NCI-H2029 treated with DMSO at 0.1 percent for 48 hours (cell line): ENCODE measurements at places on chromosomes 4 and X.

DNA sequence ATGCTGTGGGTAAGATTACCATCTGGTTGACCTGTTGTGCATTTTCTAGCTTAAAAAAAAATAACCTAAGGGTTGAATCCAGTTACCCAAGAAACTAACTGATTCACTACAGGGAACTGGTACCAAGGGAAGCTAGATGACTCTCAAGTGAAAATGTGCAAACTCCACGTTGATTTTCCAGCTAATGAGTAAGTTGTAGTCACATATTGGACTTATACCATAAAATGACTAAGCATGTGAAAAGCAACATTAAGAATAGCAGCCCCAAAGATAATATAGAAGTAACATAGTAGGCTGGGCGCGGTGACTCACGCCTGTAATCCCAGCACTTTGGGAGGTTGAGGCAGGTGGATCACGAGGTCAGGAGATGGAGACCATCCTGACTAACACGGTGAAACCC lies 270.9 kb downstream of the SPRY1 start:
- no peak for DNase-seq

DNA sequence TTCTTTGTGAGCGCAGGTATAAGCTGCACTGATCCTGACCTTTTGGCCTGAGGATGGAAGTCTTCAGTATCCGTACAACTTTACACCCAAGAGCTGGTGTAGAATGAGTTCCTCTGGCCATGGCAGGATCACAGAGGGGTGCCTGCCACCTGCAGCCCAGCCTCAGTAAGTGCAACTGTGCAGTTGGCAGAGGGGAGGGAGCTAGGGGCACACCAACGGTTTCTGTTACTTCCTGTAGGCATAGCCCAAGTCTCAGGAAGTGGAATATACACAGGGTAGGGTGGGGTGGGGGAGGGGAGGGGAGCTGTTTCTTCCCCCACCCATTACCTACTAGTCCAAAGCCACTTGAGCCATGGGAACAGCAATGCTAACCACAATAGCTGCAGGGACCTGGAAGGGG lies 85.4 kb upstream of the GBA3 start:
- DNase-seq, result no peak

DNA sequence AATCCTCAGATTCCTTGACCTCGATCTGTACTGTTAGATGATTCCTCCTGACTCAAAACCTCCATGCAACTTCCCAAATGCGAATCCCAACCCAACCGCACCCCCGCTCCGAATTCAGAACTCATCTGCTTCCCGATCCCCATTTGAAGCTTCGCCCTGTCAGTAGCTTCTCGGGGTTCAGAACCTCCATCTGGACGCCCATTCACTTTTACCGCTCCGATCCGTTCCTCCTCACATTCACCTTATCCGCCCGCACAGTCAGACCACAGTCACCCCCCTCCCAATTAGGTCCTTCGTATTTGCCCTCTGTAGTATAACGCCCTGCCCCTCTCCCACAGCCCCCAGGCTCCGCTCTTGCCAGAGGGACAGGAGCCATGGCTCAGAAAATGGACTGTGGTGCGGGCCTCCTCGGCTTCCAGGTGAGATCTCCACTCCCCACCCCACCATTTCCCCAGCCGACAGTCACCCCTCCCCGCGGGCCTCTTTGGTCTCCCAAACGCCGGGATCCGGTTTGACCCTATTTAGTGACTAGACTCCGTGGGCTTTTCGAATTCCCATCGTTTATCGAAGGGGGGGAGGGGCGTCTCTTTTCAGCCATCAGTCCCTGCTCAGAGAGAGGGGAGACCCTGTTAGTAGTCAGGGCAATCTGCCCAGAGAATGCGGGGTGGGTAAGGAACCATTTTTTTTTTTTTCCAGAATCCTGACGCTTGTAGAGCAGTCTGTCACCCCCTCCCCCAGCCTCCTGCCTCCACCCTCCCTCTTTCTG lies 691 bp downstream of the MAGED1 start:
- no peak for DNase-seq

- DNase-seq, result no peak
Measured at GRCh38 chr4:80125252-80126177, 52.5 kb upstream of the ANTXR2 start.

GRCh38 chr4:70734168-70734954 lies 12.6 kb downstream of the RUFY3 start:
- DNase-seq, result peak; percentile 41

GRCh38 chr4:2783790-2784189 lies 9.1 kb upstream of the SH3BP2 start:
- DNase-seq, result no peak

- no peak for DNase-seq
Measured at GRCh38 chr4:103076747-103077347, at the start of gene SLC9B2. Gene SLC9B2 (minus strand): TSS chr4:103076761. CDS start chr4:103067550, 9,211 bp downstream.

DNA sequence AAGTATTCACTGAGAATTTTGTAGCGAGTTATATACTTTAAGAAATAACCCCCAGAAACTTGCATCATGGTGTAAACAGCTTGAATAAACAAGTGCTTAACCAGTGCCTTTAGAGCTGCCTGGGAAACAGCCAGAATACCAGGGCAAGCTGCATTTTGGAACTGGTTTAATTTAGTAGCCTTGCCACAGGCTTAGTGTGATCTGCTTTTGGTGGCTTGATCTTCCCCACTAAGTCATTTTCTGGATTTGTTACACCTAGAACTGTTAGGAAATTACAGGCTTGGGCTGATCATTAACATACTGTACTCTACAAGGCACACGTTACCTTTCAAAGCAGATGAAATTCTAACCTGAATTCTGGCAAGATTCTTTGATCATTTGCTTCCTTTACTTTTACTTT lies 35.4 kb downstream of the NPNT start:
- DNase-seq, result no peak

DNA sequence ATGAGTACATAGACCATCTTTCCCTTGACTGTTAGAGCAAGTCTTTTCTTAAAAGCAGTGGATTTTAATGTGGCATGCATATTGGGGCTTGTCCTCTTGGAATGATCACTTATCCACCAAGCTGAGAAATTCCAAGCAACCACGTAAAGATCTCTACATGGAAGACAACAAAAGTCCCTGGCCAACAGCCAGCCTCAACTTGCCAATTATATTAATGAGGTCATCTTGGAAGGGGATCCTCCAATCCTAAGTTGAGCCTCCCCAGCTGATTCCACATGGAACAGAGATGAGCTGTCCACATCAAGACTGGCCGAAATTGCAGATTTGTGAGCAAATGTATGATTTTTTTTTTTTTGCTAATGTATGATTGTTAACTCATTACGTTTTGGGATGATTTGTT lies 20.6 kb upstream of the FTHL17 start:
- no peak for DNase-seq

DNA sequence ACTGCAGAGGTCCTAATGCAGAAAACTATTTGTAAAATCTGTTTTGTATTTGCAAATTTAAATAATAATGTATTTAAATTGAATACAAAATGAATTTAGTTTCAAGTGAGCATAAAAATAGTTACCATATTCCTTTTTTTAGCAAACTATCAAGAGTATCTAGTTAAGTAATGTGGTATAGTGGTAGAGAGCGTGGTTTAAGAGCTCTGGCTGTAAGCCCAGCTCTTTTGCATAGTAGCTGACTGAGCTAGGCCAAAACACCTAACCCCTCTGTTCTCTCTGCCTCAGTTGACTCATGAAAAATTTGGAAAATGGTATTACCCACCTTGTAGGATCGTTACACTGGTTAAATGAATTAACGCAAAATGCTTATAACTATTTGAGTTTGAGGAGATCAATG lies 18.1 kb upstream of the ADAD1 start:
- no peak for DNase-seq

- no peak for DNase-seq
Measured at GRCh38 chr4:10530137-10530786, 73.0 kb upstream of the ZNF518B start.

DNA sequence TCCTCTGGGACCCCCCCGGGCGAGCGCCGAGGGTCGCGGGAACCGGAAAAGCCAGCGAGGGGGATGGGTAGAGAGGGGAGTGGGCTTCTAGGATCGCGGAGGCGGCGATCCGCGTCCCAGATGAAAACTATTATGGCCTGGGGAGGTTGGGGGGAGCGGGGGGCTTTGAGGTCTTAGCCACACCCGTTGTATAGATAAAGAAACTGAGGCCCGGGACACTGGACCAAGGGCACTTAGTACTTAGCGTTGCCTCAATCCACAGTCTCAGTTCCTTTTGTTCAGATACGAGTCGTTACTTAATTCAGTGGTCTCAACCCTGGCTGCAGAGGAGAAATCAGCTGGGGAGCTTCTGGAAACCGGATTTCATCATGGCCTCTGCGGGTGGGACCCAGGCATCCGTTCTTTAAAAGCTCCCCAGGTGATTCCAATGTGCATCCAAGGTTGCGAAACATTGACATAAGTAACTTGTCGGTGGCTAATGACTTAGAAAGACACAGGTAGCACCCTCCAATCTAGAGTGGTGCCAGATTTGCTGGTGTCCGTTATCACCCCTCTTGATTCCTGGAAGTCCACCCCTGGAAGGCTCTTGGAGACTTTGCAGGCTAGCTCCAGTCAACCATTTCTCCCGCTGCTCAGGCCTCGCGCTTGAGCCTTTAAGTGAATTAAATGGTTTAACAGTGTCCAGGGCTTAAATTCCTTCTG lies 90.7 kb downstream of the GEMIN8 start:
- no peak for DNase-seq

DNA sequence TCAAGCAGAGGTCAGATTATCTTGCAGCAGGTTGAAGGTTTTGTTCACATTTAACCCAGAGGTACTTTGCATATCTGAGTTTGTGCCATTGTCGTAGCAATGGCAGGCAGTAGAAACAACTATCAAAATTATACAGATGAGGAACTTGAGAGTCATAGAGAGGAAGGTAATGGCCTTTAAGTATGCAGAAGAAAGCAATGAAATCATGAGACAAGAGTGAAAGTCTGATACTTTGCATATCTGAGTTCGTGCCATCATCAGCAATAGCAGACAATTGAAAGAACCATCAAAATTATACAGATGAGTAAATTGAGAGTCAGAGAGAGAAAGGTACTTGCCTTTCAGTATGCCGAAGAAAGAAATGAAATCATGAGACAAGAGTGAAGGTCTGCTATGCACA lies 154.1 kb downstream of the NLGN4X start:
- no peak for DNase-seq

GRCh38 chr4:1340181-1340747 lies 6.7 kb upstream of the UVSSA start:
- DNase-seq, result no peak

DNA sequence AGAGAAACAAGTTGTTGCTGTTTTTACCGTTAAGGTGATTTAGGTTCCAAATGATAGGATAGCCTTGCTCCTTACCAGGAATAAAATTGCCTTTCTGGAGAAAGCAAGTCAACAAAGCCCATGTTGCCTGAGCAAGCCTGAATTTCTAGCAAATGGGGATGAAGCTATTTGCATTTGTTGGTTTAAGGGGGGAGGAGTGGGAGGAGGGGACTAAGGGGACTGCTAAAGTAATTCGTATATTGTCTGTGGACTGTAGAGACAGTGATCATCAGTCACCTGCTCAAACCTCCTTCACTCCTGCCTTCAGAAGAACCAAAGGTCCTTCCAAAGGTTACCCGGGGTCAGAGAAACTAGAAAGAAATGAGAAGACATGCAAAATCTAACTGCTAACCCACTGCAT lies 65.8 kb downstream of the SCML2 start:
- DNase-seq, result no peak

DNA sequence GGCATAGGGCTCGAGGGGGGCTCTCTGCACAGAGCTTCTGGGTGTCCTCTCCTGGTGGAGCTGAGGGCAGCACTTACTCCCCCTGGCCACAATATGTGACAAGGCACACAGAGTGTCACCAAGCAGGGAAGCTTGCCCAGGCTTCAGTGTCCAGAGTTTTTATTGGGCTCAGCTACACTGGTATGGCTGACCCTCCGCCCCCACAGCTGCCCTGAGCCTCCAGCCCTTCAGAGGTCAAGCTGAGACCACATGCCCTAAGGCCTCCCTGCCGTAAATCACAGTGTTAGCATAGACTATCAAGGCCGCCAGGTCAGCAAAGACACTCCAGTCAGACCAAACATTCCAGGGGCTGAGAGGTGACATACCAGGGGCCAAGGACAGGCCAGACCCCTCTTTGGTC lies 59.0 kb downstream of the EVC start:
- no peak for DNase-seq

- DNase-seq, result no peak
Measured at GRCh38 chrX:29913647-29914046, 301.7 kb upstream of the MAGEB2 start.

DNA sequence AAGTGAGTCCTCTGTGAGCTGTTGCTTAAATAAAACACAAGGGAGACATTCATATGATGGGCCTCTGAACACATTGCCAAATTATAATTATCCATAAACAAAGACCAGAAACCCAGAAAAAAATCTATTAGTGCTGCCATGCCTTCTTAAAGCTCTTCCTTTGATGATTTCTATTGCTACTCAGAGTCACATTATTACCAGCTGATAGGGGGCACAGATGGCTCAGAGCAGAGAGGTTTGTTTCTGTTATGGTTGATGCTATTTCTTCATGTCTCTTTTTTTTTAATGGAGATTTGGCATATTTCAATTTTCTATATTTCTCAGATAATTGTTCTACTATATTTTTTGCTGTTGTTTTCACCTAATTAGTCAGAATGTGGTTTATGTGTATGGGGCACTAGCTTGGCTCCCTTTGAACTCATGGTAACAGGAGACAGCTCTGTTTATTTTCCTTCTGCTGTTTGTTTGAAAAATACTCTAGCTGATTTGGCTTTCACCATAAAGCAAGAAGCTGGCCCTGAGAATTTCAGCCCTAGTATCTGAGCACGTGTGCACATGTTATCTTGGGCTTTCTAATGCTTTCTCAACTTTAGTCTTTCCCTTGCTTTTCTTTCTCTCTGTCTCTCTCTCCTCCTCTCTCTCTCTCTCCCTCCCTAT lies 568.8 kb downstream of the PPARGC1A start:
- DNase-seq, result no peak
